ENCODE measurements at places on chromosomes 3 and 15.

DNA sequence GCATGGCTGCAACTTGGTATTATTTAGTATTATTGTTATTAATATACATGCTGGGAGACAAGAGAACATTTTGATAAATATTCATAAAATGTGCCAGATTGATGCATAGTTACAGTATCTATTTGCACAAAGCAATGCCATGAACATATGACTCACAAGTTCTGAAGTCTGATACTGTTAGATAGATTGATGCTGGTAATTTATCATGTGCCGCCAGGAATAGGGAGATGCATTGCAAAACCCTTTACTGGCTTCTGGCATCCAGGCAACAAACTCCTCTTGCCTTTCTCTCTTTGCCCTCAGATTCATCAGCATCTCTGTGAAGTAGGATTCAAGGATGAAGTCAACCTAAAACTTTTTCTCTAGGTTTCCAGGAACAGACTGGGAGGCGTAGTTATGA lies 41.0 kb upstream of the SLC25A26 start:
- DNase-seq = no peak

- DNase-seq = peak; percentile 34
Measured at GRCh38 chr3:41893977-41894376, 67.9 kb downstream of the ULK4 start.

GRCh38 chr15:98727115-98728040 lies 79.0 kb downstream of the IGF1R start:
- no peak for DNase-seq

DNA sequence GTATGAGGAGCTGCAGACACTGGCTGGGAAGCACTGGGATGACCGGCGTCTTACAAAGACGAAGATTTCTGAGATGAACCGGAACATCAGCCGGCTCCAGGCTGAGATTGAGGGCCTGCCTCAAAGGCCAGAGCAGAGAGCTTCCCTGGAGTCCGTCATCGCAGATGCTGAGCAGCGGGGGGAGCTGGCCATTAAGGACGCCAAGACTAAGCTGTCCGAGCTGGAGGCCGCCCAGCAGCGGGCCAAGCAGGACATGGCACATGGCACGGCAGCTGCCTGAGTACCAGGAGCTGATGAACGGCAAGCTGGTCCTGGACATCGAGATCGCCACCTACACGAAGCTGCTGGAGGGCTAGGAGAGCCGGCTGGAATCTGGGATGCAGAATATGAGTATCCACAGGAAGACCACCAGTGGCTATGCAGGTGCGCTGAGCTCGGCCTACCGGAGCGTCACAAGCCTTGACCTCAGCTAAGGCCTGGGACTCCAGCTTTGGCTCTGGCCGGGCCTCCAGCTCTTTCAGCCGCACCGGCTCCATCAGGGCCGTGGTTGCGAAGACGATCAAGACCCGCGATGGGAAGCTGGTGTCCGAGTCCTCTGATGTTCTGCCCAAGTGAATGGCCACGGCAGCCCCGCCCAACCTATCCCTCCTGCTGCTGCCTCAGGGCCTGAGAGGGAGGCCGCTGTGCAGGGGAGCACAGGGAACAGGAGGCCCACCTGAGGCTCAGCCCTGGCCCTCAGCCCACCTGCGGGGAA lies 9.2 kb upstream of the SHC4 start:
- no peak for DNase-seq

- no peak for DNase-seq
Measured at GRCh38 chr3:24545887-24546286, 51.2 kb upstream of the THRB start.
